Progenitor cell of endocrine pancreas (in vitro differentiated cells): ENCODE measurements at places on chromosomes 11 and 22.

DNA sequence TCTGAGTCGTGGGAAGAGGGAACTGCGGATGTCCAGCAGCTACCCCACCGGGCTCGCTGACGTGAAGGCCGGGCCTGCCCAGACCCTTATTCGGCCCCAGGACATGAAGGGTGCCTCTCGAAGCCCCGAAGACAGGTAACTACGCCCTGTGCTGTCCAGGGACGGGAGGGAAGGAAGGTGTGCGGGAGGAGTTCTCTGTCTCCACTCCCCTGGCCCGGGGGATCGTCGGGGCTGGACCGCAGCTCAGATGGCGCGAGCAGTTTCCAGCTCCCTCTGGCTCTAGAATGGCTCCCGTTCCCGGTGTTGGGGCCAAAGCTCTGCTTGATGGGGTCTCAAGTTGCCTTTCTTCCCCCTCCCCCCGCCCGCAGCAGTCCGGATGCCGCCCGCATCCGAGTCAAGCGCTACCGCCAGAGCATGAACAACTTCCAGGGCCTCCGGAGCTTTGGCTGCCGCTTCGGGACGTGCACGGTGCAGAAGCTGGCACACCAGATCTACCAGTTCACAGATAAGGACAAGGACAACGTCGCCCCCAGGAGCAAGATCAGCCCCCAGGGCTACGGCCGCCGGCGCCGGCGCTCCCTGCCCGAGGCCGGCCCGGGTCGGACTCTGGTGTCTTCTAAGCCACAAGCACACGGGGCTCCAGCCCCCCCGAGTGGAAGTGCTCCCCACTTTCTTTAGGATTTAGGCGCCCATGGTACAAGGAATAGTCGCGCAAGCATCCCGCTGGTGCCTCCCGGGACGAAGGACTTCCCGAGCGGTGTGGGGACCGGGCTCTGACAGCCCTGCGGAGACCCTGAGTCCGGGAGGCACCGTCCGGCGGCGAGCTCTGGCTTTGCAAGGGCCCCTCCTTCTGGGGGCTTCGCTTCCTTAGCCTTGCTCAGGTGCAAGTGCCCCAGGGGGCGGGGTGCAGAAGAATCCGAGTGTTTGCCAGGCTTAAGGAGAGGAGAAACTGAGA lies 1.4 kb downstream of the ADM start:
- peaks cover 27% of the 10 kb centered on the region for H3K4me1 ChIP-seq
- H3K36me3 ChIP-seq, result no peaks in the 10 kb centered on the region
- peak overlapping the region; percentile 70 for H3K27ac ChIP-seq
- DNase-seq, result no peak
- H3K27me3 ChIP-seq, result peaks cover 74% of the 10 kb centered on the region

GRCh38 chr11:29119707-29120618 lies 896.9 kb downstream of the KCNA4 start:
- H3K4me1 ChIP-seq, result no peaks in the 10 kb centered on the region
- H3K4me3 ChIP-seq, result no peak overlapping the region
- no peaks in the 10 kb centered on the region for H3K36me3 ChIP-seq

DNA sequence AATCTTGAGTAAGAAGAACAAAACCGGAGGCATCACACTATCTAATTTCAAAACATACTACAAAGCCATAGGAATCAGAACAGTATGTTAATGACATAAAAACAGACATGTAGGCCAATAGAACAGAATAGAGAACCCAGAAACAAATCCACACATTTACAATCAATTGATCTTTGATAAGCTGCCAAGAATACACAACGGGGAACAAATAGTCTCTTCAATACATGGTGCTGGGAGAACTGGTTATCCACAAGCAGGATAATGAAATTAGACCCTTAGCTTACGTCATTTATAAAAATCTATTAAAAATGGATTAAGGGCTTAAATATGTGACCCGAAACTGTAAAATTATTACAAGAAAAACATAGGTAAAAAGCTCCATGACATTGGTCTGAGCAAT lies 417.7 kb downstream of the INSC start:
- DNase-seq, result no peak
- H3K27ac ChIP-seq, result no peak overlapping the region
- H3K4me1 ChIP-seq, result no peaks in the 10 kb centered on the region
- no peaks in the 10 kb centered on the region for H3K36me3 ChIP-seq

GRCh38 chr22:31295831-31296657 lies 3.8 kb upstream of the PIK3IP1 start:
- no peaks in the 10 kb centered on the region for H3K36me3 ChIP-seq
- DNase-seq, result no peak
- H3K27ac ChIP-seq, result no peak overlapping the region
- no peak overlapping the region for H3K4me3 ChIP-seq
- H3K27me3 ChIP-seq, result peaks cover 9% of the 10 kb centered on the region
- H3K4me1 ChIP-seq, result peaks cover 18% of the 10 kb centered on the region

GRCh38 chr11:108933630-108934029 lies 268.8 kb downstream of the DDX10 start:
- peaks cover 6% of the 10 kb centered on the region for H3K4me1 ChIP-seq
- no peak for DNase-seq
- H3K27ac ChIP-seq, result no peak overlapping the region
- H3K4me3 ChIP-seq, result no peak overlapping the region
- no peaks in the 10 kb centered on the region for H3K27me3 ChIP-seq
- no peaks in the 10 kb centered on the region for H3K36me3 ChIP-seq

DNA sequence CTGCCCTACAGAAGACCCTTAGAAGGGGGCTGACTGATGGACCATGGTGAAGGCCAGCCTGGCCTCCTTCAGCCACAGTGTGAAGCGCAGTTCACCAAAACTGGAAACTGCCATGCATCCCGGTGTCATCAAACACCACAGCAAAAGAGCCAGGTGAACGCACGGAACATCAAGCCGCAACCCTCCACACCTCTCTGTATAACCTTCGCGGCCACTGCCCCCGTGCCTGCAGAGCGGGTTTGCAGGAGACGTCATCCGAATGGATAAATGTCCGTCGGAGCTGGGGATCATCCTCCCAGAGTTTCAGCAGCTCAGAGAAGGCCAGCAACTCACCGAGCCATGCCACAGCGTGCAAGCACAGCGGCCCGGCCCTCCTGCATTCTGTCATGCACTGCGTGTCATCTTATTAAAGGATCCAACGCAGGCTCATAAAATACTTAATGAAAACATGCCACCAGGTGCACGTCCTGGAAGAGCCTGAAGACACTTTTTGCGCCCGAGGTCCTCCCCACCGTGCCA lies 309.9 kb downstream of the BRD1 start:
- H3K4me1 ChIP-seq, result no peaks in the 10 kb centered on the region
- no peak overlapping the region for H3K27ac ChIP-seq
- no peak overlapping the region for H3K4me3 ChIP-seq
- peaks cover 23% of the 10 kb centered on the region for H3K27me3 ChIP-seq
- no peaks in the 10 kb centered on the region for H3K36me3 ChIP-seq
- no peak for DNase-seq

- peaks cover 2% of the 10 kb centered on the region for H3K4me1 ChIP-seq
- no peak overlapping the region for H3K27ac ChIP-seq
- H3K4me3 ChIP-seq, result peak overlapping the region; percentile 70
- peaks cover 3% of the 10 kb centered on the region for H3K27me3 ChIP-seq
Measured at GRCh38 chr22:41237036-41237706, 3.6 kb downstream of the CHADL start.

GRCh38 chr11:36354221-36355003 lies 58.3 kb downstream of the PRR5L start:
- no peak overlapping the region for H3K27ac ChIP-seq
- H3K36me3 ChIP-seq, result no peaks in the 10 kb centered on the region
- no peak overlapping the region for H3K4me3 ChIP-seq
- peaks cover 2% of the 10 kb centered on the region for H3K4me1 ChIP-seq

GRCh38 chr11:102553835-102554282 lies 23.3 kb upstream of the MMP7 start:
- H3K27me3 ChIP-seq, result peaks cover 10% of the 10 kb centered on the region
- no peak for DNase-seq
- H3K4me3 ChIP-seq, result no peak overlapping the region
- no peaks in the 10 kb centered on the region for H3K36me3 ChIP-seq

- H3K36me3 ChIP-seq, result peaks cover 1% of the 10 kb centered on the region
- no peaks in the 10 kb centered on the region for H3K4me1 ChIP-seq
- no peak for DNase-seq
- H3K27ac ChIP-seq, result no peak overlapping the region
- no peak overlapping the region for H3K4me3 ChIP-seq
Measured at GRCh38 chr22:48309836-48310235, 1517.8 kb downstream of the BRD1 start.

DNA sequence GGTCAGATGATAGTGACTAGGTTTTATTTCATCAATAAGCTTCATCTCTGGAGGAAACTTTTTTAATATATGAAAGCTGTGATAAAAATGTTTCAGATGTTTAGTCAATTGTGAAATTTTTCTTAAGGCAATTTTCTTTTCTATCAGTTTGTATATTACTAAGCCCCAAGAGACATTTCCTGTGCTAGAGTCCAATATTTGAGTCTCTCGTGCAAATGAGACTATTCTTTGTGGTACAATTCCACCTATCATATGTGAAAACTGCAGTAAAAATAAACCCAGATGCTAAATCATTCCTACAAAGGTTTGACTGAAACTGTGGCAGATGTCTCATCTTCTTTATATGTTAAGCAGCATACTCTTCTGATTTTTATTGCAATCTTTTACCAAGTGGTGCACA lies 28.0 kb downstream of the CTR9 start:
- H3K36me3 ChIP-seq, result peaks cover 12% of the 10 kb centered on the region
- H3K4me3 ChIP-seq, result no peak overlapping the region
- no peak for DNase-seq
- no peak overlapping the region for H3K27ac ChIP-seq
- H3K4me1 ChIP-seq, result no peaks in the 10 kb centered on the region

GRCh38 chr22:44805711-44806110 lies 53.3 kb downstream of the ARHGAP8 start:
- no peaks in the 10 kb centered on the region for H3K4me1 ChIP-seq
- H3K27ac ChIP-seq, result no peak overlapping the region
- peaks cover 19% of the 10 kb centered on the region for H3K36me3 ChIP-seq
- no peak for DNase-seq
- no peak overlapping the region for H3K4me3 ChIP-seq
- no peaks in the 10 kb centered on the region for H3K27me3 ChIP-seq

DNA sequence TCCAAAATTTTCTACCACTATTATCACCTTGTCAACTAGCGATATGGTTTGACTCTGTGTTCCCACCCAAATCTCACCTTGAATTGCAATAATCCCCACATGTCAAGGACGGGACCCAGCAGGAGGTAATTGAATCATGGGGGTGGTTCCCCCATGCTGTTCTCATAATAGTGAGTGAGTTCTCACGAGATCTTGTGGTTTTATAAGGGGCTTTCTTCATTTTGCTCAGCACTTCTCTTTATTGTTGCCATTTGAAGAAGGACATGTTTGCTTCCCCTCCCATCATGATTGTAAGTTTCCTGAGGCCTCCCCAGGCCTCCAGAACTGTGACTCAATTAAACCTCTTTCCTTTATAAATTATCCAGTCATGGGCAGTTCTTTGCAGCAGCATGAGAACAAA lies 73.5 kb upstream of the ZC3H12C start:
- no peak overlapping the region for H3K27ac ChIP-seq
- no peaks in the 10 kb centered on the region for H3K27me3 ChIP-seq
- H3K4me3 ChIP-seq, result no peak overlapping the region
- no peak for DNase-seq

GRCh38 chr11:106172386-106172991 lies 95.0 kb downstream of the AASDHPPT start:
- H3K27ac ChIP-seq, result no peak overlapping the region
- H3K36me3 ChIP-seq, result peaks cover 10% of the 10 kb centered on the region
- H3K4me1 ChIP-seq, result peaks cover 20% of the 10 kb centered on the region
- H3K4me3 ChIP-seq, result no peak overlapping the region

DNA sequence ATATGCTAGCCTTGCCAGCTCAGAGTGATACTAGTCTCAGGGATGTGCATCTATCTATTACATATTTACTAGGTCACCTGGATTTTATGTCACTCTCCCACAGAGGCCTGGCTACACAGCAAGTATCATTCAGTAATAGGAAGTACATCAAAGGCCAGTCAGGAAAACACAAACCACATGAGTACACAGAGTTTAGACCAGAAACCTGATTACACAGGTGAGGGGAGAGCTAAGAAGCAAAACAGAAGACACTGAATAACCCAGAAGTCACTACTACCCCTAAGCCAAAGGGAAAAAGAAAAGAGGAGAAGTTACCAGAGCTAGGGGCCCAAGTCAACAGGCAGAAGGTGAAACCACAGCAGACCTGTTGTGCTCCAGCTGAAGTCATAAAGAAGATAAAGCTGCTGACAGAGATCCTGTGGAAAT lies 13.3 kb downstream of the LPXN start:
- no peak for DNase-seq
- peaks cover 44% of the 10 kb centered on the region for H3K4me1 ChIP-seq
- H3K27me3 ChIP-seq, result no peaks in the 10 kb centered on the region

GRCh38 chr11:94975599-94975998 lies 2.1 kb downstream of the KDM4D start:
- peaks cover 6% of the 10 kb centered on the region for H3K36me3 ChIP-seq
- no peaks in the 10 kb centered on the region for H3K27me3 ChIP-seq
- peaks cover 15% of the 10 kb centered on the region for H3K4me1 ChIP-seq
- no peak overlapping the region for H3K27ac ChIP-seq
- no peak for DNase-seq

DNA sequence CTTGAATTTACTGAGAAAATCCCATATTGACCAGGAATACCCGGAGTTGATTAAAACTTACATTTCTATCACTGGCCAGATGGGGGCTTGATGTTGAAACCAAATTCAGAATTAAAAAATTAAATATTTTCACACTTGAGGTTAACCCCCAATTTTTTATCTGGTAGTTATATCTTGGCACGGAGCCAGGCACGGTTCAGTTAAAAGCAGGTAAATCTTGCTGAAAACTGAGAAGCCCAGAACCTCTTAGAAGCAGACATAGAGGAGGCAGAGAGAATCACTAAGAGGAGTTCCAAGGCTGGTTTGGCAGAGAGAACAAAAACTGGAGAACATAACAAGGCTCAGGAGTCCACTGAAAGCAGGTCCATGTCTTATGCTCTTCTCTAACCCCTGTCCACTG lies 77.7 kb downstream of the USP35 start:
- H3K4me1 ChIP-seq, result peaks cover 1% of the 10 kb centered on the region
- no peak overlapping the region for H3K4me3 ChIP-seq
- H3K36me3 ChIP-seq, result peaks cover 9% of the 10 kb centered on the region
- no peak for DNase-seq
- no peaks in the 10 kb centered on the region for H3K27me3 ChIP-seq
- H3K27ac ChIP-seq, result no peak overlapping the region

- DNase-seq, result no peak
- H3K4me1 ChIP-seq, result peaks cover 3% of the 10 kb centered on the region
- H3K27me3 ChIP-seq, result no peaks in the 10 kb centered on the region
- H3K27ac ChIP-seq, result no peak overlapping the region
Measured at GRCh38 chr22:37493979-37494378, 7.8 kb upstream of the MFNG start.

GRCh38 chr11:124791626-124792341 lies 8.4 kb downstream of the MSANTD2 start:
- peaks cover 2% of the 10 kb centered on the region for H3K4me1 ChIP-seq
- H3K27ac ChIP-seq, result no peak overlapping the region
- DNase-seq, result no peak
- no peak overlapping the region for H3K4me3 ChIP-seq
- H3K27me3 ChIP-seq, result no peaks in the 10 kb centered on the region
- no peaks in the 10 kb centered on the region for H3K36me3 ChIP-seq
